ENCODE measurements at places on chromosomes 3 and 15. TPM values are rescaled to one million over a fixed set of nuclear protein-coding genes. Genes with fewer than 3 reads are reported as not detected.

The YEATS2 gene
- 15.8 TPM for total RNA-seq

The RHCG gene
- not detected for total RNA-seq

The SCAANT1 gene
- not detected for total RNA-seq

The SEMA3G gene
- not detected for total RNA-seq

- DNase-seq, result no peak
These were observed 373.4 kb downstream of the DIPK2A start for GRCh38 chr3:144344925-144345548.

DNA sequence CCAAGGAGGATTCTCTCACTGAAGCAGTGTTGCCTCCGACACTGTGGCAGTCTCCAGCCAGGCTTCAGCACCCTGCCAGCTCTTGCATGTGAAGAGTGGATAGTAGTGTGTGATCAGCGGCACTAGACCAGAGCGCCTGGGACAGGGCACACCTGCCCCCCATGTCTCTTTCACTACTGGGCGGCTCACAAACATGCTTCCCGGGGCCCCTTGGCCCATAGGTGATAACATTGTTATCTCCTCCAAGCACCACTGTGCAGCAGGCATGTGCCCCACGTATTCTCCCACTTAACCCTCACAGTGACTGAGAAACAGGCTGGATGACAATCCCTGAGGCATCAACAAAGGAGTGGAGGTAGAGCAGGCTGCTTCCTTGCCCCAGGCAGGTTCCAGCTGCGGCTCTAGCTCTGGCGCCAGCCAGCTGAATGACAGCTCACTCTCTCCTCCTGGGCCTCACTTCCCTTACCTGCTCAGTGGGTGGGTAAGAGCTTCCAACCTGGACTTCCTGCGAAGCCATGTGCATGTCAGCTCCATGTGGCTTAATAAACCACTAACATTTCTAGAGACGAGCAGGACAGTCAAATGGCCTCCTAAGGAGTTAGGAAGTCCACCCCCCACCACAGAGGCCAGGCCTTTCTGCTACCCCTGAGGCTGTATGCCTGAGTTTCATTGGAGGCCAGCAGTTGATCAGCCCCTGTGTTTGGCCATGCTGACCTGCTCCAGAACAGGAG is 37.8 kb downstream of the KLF13 start:
- DNase-seq, result no peak

- no peak for DNase-seq
These were observed 11.2 kb downstream of the GCSAM start for GRCh38 chr3:112121577-112122547.

DNA sequence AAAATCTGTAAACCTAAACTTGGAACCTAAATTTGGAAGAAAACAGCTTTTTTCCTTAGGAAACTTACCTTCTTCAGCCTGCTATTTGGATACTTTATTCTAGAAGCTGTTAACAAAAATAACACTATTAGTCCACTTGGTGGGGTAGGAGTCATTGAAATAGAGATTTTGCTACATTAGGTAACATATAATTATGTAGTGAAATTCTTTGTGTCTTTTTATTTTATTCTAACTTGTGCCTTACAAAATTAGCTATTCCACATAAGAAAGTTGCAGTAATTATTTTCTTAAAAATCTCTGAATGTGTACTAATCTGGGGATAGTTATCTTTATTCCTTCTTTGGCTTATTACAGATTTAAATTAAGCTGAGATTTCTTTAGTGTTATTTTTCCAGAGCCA is 360.4 kb upstream of the ROBO2 start:
- DNase-seq, result no peak

DNA sequence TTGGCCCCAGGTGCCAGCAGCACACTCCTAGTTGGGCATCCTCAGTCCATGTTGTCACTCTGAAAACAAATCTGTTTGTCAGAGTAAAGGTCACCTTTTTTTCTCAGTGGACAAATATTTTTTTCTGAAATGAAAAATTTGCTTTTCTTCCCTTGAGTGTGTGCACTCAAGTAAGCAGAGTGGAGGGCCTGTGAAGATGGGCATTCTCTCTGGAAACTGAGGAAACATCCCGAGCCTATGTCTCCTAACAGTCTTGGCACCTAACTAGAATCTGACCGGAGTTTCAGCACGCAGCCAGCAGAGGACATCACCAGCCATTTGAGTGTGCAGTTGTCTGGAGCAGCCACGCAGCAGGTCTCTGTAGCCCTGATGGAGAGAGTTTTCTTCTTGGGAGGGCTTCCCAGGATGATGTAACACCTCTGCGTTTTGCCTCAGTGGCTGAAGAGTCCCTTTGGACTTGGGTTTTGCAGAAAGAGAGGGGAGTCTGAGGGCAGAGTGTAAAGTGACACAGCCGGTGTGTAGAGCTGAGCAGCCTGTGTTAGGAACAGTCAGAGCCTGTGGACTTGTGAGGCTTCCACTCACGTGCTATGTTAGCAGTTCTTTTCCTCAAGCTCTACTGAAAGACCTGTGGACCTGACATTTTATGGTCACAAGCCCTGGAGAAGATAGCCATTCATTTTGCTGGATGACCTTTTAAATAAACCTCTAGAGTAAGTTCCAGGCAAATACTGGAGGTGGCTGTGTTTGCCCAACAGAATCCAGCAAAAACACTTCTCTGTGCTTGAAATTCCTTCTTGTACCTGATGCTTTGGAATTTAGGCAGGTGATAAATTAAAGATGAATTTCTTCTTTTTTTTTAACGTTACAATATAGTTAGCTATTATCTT is 51.6 kb downstream of the ABHD2 start:
- peak; percentile 65 for DNase-seq

GRCh38 chr15:77285057-77285997 is 134.6 kb downstream of the PEAK1 start:
- no peak for DNase-seq

DNA sequence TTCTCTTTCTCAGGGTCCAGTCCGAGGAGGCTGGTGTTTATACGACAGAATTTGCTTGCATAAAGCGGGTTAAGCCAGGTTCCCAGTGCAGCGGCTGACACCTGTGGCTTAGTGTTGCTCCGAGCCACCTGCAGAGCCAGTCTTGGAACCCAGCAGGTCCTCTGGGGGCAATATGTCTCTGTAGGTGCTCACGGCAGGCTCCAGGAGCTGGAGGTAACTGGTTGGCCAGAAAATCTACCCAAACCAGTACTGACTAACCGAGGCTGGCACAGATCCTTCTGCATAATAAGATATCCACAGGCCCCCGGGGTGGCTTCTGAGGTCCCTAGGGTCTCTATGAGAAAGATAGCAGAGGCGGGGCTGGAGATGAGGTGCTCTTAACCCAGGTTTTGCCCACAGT is 3.2 kb downstream of the MGLL start:
- no peak for DNase-seq

- DNase-seq, result no peak
These were observed 27.3 kb upstream of the SEC62 start for GRCh38 chr3:169939320-169939719.

GRCh38 chr15:51316636-51317035 is 21.8 kb downstream of the CYP19A1 start:
- DNase-seq, result no peak

GRCh38 chr15:70853318-70853972 is 512 bp downstream of the LARP6 start:
- DNase-seq, result peak; percentile 83
